ENCODE measurements at places on chromosomes 7 and 10.

DNA sequence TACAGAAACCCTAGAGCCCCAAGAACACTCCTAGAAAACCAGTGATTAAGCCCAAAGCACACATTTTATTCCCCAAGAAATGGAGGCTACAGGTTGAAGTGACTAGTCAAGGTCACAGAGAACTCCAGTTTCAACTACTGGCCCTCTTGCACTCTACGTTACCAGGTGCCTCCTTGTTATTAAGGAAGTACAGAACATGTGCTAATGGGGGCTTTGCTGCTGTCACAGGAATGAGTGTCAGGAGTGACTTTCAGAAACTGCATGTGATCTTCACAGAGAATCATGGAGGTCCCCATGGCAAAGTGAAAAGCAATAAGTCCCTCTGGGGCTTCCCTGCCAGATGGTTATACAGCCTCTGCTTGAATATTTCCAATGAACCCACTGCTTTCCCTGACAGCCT lies 19.3 kb downstream of the JAZF1 start:
- no peak for DNase-seq

DNA sequence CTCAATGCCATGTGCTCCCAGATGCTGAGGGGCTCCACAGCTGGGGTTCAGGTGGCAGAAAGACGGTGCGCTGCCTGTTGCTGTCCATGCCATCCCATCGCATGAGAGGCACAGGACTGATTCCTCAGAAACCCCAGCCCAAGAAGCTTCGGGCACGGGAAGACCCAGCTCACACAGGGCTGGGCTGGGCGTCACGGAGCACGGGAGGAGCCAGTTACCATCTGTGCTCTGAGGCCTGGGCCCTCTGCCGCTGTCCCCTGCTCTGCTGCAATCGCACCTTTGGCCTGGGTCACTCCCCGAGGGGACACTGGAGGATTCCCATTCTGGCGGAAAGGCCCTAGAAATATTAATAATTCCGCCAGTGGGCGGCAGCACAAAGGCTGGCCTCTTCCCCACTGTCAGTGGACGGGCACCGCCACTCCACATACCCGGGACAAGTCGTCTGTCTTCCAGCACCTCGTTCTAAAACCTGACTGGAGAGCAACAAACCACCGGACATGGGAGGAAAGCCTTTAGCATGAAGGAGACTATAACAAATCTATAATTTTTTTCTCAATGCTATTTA lies 92.1 kb downstream of the PIP4K2A start:
- DNase-seq = no peak

DNA sequence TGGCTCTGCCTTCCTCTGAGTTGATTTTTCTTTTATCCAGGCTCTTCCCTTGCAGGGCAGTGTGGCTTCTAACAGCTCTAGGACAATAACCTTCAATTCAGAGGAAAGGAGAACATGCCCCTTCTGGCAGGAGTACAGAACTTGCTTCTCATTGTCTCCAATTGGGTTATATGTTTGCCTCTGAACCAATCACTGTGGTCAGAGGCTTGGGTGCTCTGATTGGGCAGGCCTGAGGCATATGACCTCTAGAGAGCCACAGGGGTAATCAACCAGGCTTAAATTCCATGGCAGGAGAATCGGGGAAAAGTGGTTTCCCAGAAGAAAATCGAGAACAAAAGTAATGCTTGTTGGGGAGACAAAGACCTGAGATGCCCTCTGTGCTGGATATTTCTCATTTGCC lies 240.0 kb downstream of the REEP3 start:
- DNase-seq = no peak

- DNase-seq = no peak
Measured at GRCh38 chr7:2661602-2662272, 26.3 kb upstream of the AMZ1 start.

DNA sequence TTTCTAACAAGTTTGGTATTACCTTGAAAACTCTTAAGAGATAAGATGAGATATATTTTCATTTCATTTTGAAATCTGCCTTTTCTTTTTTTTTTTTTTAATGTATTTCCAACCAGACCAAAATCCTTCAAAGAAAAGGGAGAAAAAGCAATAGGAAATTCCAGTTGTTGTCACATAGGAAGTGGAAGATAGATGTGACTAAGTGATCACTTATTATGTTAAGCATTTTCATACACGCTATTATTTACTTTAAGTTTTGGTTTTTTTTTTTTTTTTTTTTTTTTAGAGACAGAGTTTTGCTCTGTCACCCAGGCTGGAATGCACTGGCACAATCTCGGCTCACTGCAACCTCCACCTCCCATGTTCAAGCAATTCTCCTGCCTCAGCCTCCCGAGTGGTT lies 197.2 kb upstream of the FRMD4A start:
- no peak for DNase-seq

DNA sequence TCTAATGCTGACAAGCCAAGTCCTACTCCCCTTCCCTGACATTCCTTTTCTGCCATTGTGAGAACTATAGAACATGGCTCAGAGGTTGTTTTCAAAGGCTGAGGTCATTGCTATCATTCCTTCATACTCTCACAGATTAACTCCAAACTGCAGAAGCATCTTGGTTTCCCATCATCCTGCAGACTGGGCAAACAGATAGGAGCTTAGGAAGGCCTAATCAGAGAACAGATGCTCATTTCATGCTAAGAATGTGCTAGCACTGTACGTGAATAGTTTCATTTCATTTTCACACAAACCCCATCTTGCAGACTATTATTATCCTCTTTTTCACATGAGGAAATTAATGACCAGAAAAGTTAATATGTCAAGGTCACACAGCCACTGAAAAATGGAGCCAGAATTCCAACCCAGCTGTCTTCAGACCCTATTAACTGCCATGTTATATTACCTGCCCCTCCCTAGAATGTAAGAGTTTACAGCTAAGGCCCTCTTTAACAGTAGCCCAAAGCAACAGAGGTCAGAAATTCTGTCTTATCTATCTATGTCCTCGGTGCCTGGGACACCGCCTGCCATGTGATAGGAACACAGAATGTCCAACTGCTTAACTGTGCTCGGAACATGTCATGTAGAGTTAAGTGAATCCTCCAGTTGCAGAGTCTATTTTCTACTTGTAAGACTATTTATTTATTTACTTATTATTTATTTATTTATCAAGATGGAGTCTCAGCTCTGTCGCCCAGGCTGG lies 2.9 kb upstream of the LCOR start:
- DNase-seq = no peak

DNA sequence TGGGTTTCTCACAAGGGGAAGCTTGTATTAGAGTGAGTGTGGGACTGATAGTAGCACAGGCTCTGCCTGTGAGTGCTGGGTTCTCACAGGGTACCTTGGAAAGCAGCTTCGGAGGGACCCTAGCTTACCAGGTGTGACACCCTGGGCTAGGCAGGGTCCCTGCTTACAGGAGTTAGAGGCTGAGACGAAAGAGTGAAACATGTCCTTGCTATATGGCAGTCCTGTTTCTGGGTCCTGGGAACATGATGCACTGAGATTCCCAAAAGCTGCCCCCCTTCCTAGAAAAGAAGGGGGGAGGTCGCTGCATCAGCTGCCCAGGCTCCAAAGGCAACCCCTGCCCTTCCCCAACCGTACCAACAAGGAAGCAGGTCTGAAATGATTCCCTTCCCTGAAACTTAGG lies 6.3 kb upstream of the ARHGAP22 start:
- no peak for DNase-seq

DNA sequence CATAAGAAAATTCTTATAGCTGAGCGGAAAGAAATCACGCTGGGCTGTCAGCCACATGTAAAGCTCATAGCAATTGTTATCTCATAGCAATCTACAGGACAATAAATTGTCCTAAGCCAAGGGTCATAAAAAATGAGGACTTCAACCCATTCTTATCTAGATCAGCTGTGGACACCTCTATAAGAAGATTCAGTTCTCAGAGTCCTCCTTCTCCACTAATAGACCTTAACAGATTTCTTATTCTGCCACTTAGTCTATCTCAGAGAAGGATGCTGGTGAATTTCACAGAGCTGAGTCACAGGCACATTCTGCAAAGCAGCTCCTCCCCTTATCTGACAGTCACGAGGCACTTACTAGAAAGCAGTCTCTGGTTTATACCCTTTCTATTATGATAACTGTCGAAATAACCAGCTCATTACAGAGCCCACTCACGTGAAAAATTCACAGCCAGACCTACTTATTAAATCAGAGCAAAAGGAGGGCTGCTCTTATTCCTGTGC lies 185.3 kb upstream of the PCLO start:
- no peak for DNase-seq
